Lower leg skin (tissue), 4 donors: ENCODE measurements at places on chromosomes 13 and 19. TPM values are rescaled to one million over a fixed set of nuclear protein-coding genes. Genes with fewer than 3 reads are reported as not detected.

DNA sequence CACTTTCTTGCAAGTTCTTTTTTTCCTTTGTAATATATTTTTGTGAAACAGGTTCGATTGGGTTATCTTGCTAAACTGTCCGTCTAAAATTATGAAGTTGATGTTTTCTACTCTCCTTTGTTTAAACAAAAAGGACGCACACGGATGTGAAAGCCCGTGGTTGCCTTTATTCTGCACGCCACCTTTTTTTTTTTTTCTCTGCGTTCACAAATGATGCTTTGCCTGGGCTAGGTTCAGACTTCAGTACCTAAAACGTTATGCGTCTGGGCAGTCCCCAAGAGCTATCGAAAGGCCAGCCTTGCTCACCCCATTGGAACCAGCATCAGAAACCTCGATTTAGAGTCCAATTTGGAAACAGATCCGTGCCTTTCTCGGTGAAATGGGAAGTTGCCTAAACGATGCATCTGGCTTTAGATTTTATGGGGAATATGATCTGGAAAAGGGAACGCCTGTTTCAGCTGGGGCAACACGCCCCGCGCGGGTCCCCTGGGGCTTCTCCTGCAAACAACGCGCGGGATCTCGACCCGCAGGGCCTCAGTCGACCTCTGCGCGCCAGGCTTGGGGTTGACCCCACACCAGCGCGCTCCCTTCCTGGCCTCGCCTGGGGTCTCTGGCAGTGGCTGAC lies 113.9 kb downstream of the KCNRG start:
- no peak for DNase-seq

- DNase-seq: no peak
Observed at GRCh38 chr13:76754414-76754813, 131.8 kb downstream of the KCTD12 start.

Gene LPAR2
- 29.3 TPM for total RNA-seq

GRCh38 chr19:15303105-15303780 lies 29.1 kb downstream of the BRD4 start:
- no peak for DNase-seq

Gene PTH2
- not detected for total RNA-seq

DNA sequence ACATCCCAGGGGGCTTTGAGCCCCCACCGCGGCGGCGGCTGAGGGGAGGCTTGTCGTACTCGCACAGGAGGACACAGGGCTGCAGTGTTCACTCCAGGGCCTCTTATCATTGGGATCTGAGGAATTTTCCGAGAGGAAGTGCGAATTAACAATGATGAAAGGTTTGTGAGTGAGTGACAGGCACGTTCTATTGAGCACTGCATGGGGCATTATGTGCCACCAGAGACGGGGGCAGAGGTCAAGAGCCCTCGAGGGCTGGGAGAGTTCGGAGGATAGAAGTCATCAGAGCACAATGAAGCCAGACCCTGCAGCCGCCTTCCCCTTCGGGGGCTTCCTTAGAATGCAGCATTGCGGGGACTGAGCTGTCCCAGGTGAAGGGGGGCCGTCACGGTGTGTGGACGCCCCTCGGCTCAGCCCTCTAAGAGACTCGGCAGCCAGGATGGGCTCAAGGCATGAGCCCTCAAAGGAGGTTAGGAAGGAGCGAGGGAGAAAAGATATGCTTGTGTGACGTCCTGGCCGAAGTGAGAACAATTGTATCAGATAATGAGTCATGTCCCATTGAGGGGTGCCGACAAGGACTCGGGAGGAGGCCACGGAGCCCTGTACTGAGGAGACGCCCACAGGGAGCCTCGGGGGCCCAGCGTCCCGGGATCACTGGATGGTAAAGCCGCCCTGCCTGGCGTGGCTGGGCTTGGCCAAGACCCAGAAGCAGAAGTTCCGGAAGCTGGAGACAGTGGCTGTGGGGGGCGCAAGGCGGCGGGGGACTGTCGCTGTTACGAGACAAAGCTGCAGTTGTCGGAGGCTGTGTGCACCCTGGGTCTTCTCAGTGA lies 53.9 kb downstream of the MCF2L start:
- no peak for DNase-seq

- DNase-seq: no peak
Observed at GRCh38 chr13:65909501-65909900, 1320.6 kb downstream of the PCDH9 start.

Gene CDC42EP5
- total RNA-seq: 5.5 TPM

DNA sequence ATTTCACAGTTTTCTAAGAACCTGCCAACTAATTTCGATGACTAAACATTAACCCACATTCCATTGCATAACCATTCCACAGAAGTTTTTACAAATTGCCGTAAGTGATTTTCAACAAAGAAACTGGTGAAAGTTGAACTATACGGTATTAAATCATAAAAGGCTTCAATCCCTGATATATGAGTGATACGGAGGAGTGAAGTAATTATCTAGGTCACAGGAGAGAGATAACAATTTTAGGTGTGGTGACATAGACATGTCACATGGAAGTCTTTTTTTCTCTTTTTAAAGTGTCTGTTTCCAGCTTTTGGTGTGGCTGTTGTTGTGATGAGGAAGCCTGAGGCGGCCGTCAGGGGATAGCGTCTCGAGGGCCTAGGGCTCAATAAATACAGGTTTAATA lies 29.4 kb downstream of the TBC1D4 start:
- DNase-seq: no peak

Gene SLC46A3
- total RNA-seq: 12.8 TPM
